Memory B cell (primary cell): ENCODE measurements at places on chromosomes 6 and 20.
A peak's percentile ranks its signal among the peaks of the same experiment; 100 is the strongest.

DNA sequence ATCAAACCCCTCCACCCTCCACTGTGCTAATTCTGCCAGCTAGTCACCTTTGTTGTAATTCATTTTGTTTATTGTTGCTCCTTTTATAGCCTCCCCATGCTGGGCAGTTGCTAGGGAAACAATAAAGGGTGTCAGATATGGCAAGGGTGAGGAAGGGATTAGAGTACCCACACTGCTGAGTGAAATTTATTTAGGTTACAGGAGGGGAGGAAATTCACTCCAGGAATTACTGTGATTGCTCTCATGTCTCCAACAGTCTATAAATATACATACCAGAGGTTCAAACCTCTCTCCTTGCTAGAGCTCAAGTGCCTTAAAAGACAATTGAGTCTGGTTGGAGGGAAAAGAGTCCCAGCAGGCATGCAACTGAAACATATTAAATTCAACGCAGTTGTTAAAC lies 90.6 kb upstream of the ADGRF1 start:
- DNase-seq = no peak

DNA sequence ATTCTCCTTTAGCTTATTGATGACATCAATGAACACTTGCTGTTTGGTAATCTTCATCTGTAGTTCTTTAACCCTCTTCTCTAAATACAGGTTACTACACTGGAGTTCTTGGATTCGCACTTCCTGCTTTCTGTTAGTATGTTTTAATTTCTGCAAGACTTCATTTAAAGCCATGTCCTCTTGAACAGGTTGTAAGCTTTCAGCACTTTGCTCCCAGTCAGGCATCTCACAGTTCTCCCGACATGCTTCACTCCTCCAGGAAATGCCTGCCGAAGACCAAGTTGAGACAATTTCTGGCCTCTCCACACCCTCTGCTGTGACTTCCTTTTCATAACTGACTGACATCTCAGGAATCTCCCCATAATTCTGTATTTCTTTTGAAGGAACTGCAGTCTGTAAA lies 15.8 kb downstream of the CAGE1 start:
- no peak for DNase-seq

GRCh38 chr6:135221042-135221441 lies 39.9 kb downstream of the MYB start:
- no peak for DNase-seq

- DNase-seq = no peak
Observed at GRCh38 chr6:42727087-42727611, 4.8 kb upstream of the PRPH2 start.

- DNase-seq = no peak
Observed at GRCh38 chr6:84243240-84243639, 15.8 kb upstream of the CEP162 start.

GRCh38 chr6:154127657-154128056 lies 88.6 kb downstream of the OPRM1 start:
- no peak for DNase-seq

GRCh38 chr20:13355941-13356486 lies 134.9 kb downstream of the ISM1 start:
- DNase-seq = no peak

DNA sequence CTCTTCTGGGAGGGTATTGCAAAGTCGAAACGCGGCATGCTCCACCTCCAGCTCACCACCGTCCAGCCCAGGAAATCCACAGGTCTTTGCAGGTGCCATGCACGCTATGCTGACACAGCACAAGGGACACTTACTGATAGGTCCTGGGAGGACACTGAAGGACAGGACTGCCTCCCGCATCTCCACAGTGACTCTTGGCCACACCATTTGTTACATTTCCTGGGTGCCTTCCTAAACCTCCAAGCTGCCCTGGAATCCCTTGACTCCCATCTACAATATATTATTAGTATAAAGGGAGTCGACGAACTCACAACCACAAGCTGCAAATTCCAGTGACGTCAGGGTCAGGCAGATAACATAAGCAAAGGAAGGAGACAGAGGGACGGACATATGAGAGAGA lies 106.9 kb downstream of the JPH2 start:
- no peak for DNase-seq

DNA sequence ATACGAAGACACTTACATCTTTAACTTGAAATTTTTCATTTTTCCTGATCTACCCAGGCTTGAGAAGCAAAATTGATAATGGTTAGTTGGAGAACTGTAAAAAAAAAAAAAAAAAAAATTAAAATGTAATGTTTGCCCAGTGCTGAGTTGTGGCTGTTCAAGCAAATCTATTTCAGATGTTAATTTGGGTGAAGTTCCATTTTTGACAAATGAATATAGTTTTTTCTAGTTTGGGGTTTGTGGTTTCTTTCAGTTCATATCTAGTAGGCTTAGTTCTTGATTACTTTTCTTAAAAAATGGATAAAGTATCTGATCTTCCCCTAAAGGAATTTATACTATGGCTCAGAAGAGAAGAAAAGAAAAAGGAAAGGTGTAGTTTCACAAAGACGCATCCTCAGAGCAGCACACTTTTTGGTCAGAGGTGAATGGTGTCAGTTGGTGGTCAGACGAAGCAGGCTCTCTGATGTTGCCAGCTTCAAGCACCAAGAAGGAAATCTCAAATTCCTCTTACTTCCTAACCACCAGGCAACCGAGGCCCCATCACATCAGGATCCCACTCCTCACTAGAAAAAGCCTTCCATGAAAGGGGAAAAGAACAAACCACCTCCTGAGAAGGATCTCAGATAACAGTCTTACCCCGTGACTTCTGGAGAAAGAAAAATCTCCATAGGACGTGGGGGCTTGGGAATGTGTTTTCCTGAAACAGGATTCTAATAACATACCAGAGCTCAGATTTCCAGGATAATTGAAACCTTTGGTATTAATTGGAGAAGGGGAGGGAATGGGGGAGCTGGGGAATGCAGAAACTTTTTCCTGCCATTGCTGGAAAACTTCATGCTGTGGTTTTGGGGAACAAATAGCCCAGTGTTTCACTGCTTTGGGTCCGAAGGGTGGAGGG lies 396.2 kb downstream of the CD83 start:
- no peak for DNase-seq

DNA sequence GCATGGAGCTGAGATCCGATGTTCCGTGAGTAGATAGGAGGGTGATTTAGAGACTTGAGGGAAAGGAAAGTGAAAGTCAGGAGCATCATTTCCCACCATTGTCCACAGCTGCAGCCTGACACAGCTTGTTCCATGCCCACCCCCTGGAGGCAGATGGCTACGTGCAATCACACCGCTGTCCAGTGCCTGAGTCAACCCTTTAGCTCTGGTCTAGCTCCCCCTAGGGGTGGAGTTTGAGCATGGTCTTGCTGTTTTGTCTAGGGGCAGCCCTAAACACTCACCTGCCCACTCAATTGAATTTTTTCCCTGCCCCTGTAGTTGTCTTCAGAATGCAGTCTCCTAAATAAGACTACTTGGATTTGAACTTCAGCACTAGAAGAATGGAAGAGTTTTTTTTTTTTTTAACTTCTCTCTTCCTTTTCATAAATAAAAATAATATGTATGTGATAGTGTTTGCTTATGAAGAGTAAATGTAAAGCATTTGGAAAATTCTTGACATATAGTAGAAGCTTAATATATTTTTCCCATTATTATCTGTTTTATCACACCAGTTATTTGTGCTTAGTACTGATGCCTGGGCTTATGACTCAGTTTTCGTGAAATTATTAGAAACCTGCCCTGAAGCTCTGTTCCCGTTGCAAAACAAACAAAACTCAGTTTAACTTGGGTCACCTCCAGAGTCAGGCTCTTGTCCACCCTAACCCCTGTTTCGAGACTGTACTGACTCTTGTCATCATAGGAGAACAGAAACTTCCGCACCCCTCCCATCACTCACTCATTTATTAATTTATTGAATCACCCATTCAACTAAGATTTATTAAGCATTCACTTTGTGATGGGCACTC lies 814.8 kb downstream of the MAFB start:
- peak; percentile 60 for DNase-seq

- no peak for DNase-seq
Observed at GRCh38 chr20:32966382-32966781, 37.9 kb downstream of the SUN5 start.

DNA sequence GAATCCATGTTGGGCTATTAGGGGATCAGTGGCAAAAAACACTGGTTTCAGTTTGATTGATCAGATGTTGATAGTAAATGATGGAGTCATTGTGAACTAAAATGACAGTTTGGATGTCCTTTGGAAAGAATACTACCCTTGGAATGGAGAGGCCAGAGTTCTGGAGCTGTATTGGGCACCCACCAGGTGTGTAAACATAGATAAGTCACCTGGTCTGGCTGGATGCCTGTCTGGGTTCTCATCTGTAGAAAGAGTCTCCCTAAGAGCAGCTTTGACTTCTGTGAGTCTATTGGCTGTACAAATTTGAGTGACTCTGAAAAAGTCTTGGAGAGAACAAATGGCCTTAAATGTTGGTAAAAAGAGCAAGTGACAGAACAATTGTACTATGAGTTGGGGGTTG lies 115.0 kb downstream of the SCP2D1 start:
- no peak for DNase-seq

DNA sequence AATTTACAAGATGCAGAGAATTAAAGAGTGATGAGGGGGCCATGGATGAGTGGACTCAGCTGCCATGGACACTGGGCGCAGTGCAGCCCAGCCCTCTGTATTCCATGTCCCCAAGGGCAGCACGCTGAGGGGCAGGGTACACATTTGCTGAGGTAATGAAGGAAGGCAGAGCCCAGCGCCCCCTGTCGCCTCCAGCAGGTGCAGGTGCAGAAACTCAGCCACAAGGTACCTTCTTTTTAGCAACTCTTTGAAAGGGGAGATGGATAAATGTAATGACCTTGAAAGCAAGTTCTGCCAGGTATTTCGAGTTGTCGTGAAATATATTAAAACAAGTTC lies 7.1 kb downstream of the CD93 start:
- DNase-seq = no peak

DNA sequence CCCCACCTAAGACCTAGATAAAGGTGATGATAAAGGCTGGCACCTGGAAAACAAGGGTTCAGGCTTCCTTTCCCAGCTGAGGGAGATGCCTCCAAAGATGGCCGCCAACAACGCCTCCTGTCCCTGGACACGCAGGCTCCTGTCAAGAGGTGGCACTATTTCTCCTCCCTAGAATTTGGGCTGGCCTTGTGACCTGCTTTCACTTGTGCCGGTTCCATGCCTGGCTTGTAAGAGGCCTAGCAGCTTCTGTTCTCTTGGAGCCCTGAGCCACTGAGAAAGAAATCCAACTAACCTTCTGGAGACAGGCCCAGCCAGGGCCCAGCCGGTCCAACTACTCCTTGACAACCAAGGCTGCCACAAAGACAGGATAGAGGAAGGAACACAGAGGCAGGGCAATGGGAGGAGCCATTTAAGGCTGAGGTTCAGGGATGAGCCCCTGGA lies 60.2 kb upstream of the RALY start:
- no peak for DNase-seq

- no peak for DNase-seq
Observed at GRCh38 chr6:5462856-5463255, 201.5 kb downstream of the FARS2 start.

- DNase-seq = no peak
Observed at GRCh38 chr6:77454386-77454785, 8.9 kb downstream of the HTR1B start.

GRCh38 chr6:74642101-74642500 lies 563.8 kb downstream of the COL12A1 start:
- DNase-seq = no peak

GRCh38 chr6:154432533-154433476 lies 76.2 kb upstream of the IPCEF1 start:
- DNase-seq = no peak
